ENCODE measurements at places on chromosomes 6 and 20.

DNA sequence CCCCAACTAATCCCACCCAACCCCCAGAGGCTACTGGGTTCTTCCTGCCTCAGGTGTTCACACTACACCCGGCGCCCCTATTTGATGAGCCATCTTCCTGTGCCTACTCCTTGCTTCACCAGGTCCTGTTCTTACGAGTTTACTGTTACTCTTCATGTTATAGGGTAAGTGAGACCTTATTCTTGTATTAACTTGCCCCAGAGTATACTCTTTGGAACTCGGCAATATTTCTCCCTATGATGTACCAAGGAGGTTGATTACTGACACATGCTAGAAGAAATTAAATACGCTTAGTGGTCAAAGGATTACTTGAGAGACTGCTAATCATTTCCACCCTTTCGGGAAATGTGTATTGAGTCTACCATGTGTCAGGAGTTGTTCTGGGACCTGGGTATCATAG, 8.9 kb downstream of the RING1 start:
- DNase-seq = no peak

GRCh38 chr20:48224533-48225050, 439.3 kb upstream of the SULF2 start:
- no peak for DNase-seq

- DNase-seq = no peak
These were observed 28.2 kb upstream of the ARMC2 start for GRCh38 chr6:108820006-108820405.

GRCh38 chr6:41257369-41258195, 28.9 kb downstream of the TREM1 start:
- DNase-seq = no peak

DNA sequence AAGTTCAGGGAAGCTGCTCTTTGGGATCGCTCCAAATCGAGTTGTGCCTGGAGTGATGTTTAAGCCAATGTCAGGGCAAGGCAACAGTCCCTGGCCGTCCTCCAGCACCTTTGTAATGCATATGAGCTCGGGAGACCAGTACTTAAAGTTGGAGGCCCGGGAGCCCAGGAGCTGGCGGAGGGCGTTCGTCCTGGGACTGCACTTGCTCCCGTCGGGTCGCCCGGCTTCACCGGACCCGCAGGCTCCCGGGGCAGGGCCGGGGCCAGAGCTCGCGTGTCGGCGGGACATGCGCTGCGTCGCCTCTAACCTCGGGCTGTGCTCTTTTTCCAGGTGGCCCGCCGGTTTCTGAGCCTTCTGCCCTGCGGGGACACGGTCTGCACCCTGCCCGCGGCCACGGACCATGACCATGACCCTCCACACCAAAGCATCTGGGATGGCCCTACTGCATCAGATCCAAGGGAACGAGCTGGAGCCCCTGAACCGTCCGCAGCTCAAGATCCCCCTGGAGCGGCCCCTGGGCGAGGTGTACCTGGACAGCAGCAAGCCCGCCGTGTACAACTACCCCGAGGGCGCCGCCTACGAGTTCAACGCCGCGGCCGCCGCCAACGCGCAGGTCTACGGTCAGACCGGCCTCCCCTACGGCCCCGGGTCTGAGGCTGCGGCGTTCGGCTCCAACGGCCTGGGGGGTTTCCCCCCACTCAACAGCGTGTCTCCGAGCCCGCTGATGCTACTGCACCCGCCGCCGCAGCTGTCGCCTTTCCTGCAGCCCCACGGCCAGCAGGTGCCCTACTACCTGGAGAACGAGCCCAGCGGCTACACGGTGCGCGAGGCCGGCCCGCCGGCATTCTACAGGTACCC, at the start of gene ESR1:
ESR1 (plus strand) TSS at position 170 of the 858 bp plus-strand sequence; CDS start at position 401, 231 bp downstream.
- no peak for DNase-seq

- DNase-seq = no peak
These were observed 104.5 kb upstream of the ASF1A start for GRCh38 chr6:118789419-118789818.

DNA sequence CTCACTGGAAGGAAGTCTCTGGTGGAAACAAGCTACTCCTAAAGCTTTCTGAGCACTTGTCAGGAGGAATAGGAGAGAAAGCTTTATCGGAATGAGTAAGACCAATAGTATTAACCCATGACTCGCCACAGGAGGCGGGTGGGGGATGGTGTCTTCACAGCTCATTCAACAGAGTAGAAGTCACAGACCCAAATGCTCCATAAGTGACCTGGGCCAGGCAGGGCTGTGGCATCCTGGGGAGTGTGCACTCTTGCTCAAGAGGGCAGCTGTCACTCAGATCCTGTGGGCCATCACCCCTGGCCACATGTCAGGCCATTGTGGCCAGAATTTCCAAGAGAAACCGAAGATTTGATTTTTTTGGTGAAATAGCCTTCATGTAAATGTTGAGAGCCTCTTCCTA, 116.0 kb downstream of the SYCP2 start:
- no peak for DNase-seq

GRCh38 chr20:39660965-39661364, 698.8 kb downstream of the DHX35 start:
- DNase-seq = no peak

DNA sequence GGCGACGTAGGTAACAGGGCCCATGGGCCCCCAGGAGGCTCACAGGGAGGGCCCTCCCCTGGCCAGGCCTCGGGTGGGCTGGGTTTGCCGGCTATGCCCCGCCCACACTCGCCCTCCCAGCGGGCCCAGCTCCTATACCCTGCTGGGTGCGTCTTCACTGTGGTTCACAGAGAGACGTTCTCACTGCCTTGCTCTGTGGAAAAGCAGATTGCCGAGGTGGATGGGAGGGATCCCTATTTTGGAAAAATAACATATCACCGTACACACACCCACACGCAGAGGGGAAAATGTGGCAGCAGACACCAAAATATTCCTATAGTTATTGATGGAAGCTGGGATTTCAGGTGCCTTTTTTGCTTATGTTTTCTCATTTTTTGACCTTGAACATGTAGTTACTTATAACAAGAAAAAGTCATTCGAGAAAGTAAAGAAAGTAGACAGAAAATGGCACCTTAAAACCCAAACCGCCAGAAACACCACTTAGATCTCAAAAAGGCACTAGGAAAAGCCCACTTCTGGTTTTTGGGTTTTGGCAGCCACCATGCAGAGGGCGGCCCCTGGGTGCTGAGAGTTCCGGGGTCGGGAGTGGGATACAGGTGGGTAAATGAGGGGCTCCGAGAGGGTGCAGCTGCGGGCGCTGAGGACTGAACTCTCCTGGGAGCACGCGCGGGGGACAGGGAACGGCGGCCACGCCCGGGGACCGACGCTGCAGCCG, 49.4 kb downstream of the TMEM242 start:
- DNase-seq = peak; percentile 71

DNA sequence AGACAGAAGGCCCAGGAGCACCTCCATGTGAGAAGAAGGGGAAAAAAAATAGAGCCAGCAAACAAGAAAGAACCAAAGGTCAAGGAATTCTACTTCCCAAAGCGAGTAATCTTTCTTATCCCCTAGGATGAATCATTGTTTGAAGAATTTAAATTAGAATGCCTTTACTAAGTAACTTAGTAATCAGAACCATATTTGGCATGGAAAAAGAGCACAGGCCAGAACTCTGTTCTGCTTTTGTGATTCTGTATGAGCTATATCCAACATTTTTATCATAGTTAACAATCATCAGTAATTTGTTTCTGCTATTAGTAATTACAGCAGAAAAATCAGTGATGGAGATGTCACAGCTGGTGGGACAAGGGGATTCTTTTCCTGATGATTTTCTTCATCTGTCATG, 228.8 kb upstream of the FAM83B start:
- DNase-seq = no peak

GRCh38 chr6:17831135-17831534, 124.4 kb upstream of the NUP153 start:
- DNase-seq = no peak

GRCh38 chr6:147438758-147439528, 69.5 kb upstream of the SAMD5 start:
- DNase-seq = no peak

DNA sequence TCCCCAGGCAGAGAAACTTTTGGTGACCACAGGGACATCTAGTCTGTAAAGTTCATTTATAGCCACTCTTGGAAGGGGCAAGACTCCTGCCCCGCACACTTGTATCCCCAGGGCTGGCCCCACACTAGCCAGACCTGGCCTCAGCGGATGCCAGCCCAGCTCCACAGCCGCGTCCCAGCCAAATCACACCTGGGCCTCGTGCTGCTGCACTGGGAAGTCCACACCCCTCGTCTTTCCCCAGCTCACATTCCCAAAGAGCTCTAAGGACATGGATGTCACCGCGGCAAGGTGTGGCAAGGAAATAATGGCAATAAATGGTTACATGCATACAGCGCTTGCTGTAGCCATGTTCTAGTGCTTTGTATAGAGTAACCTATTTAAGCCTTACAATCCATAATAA, 8.6 kb downstream of the IP6K3 start:
- no peak for DNase-seq

- peak; percentile 46 for DNase-seq
These were observed 24.7 kb downstream of the TBC1D7 start for GRCh38 chr6:13303668-13304017.

- DNase-seq = no peak
These were observed 97.1 kb upstream of the MRPS10 start for GRCh38 chr6:42314571-42315258.

DNA sequence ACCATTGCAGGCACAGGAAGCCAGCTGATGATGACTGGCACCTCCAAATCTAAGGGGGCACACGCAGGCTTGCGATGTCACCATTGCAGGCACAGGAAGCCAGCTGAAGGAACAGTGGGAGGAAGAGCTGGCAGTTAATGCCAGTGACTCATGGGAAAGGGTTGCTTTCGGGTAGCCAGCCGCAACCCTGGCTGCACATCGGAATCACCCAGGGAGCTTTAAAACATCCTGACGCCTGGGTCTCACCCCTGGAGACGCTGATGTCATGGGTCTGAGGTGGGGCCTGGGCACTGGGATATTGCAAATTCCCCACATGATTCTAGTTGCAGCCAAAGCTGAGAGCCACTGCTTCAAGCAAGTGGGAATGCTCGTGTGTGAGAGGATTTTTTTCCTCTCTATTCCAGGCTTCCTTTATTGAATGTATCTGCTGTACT, 16.1 kb upstream of the CCN6 start:
- no peak for DNase-seq

DNA sequence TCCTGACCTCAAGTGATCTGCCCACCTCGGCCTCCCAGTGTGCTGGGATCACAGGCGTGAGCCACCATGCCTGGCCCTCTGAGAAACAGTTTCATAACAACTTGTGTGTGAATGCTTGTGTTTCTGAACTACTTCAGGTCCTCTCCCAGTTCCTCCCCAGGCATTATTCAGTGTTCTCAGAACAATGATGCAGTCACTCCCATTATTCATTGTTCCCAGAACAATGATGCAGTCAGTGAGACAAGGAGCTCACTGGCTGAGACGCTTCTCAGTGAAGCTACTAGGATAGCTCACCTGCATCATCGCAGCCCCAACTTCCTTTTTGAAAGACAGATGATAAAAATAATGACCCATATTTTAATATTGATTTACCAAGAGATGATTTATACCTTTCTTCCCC, 71.5 kb downstream of the NDUFAF5 start:
- no peak for DNase-seq

DNA sequence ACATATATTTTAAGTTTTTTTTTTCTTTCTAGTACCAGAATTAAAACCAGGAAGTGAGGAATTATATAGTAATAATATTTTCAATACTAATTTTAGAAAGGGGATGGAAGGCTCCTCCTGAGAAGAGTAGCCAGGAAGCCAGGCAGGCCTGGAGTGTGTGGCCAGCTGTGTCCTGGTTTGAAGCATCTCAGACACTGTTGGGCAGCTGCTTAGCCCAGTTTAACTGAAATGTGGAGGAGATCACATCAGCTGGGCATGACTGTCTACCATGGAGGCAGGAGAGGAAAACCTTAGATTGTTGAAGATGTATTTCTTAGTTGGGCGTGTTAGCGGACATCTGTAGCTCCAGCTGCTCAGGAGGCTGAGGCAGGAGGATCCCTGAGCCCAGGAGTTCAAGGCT, 142.2 kb downstream of the ARID1B start:
- DNase-seq = no peak

GRCh38 chr6:79623106-79623505, 8.0 kb upstream of the SH3BGRL2 start:
- DNase-seq = no peak

DNA sequence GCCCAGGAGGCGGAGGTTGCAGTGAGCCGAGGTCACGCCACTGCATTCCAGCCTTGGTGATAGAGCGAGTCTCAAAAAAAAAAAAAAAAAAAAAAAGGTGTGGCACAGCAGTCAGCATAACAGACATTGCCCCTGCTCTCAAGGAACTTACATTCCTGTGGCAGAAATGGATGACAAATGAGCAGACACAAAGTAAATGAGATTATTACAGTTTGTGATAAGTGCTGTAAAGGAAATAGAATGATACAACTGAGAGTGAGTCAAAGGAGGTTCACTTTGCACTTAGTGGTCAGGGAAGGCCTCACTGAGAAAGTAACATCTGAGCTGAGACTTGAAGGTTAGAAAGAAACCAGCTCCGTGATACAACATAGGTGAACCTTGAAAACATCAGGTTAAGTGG, 36.4 kb downstream of the CEP250 start:
- no peak for DNase-seq

- DNase-seq = no peak
These were observed 10.5 kb upstream of the SALL4 start for GRCh38 chr20:51812861-51813260.

DNA sequence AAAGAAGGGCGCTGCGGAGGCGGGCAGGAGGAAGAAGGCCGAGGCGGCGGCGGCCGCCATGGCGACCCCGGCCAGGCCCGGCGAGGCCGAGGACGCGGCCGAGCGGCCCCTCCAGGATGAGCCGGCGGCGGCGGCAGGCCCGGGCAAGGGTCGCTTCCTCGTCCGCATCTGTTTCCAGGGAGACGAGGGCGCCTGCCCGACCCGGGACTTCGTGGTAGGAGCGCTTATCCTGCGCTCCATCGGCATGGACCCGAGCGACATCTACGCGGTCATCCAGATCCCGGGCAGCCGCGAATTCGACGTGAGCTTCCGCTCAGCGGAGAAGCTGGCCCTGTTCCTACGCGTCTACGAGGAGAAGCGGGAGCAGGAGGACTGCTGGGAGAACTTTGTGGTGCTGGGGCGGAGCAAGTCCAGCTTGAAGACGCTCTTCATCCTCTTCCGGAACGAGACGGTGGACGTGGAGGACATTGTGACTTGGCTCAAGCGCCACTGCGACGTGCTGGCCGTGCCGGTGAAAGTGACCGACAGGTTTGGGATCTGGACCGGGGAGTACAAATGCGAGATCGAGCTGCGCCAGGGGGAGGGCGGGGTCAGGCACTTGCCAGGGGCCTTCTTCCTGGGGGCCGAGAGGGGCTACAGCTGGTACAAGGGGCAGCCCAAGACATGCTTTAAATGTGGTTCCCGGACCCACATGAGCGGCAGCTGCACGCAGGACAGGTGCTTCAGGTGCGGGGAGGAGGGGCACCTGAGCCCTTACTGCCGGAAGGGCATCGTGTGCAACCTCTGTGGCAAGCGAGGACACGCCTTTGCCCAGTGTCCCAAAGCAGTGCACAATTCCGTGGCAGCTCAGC, 780 bp downstream of the ZCCHC3 start:
- DNase-seq = peak; percentile 43

- DNase-seq = no peak
These were observed 28.3 kb downstream of the C6orf132 start for GRCh38 chr6:42113936-42114636.

All from CD4-positive, alpha-beta T cell treated with Interferon gamma for 1 hour (primary cell).